DND-41 (cell line): ENCODE measurements at places on chromosomes 2 and 18.

GRCh38 chr2:146323564-146323963 lies 1521.3 kb upstream of the ACVR2A start:
- no peak for DNase-seq

GRCh38 chr2:11123856-11124759 lies 31.2 kb upstream of the SLC66A3 start:
- DNase-seq = peak; percentile 58

DNA sequence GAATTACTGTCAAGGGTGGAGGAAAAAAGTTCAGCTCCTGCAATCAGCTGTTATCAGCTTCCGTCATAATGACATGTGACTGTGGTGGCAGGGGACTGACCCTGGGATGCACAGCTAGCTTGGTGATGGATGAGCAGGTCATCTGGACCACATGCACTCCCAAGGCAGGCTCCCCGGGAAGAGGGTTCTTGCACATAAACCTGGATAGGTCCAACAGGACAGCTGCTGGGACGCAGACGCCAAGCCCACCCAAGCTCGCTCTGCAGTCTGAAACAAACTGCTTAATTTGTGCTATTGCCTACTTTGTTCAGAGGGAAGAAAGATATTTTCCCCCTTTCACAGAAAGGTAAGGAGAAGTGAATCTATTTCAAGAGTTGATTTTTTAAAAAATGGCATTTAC lies 30.2 kb downstream of the FAM178B start:
- no peak for DNase-seq

- DNase-seq = no peak
Observed at GRCh38 chr2:113234721-113235346, 43.9 kb downstream of the PAX8 start.

- DNase-seq = no peak
Observed at GRCh38 chr2:95297639-95298395, 670 bp downstream of the KCNIP3 start.

DNA sequence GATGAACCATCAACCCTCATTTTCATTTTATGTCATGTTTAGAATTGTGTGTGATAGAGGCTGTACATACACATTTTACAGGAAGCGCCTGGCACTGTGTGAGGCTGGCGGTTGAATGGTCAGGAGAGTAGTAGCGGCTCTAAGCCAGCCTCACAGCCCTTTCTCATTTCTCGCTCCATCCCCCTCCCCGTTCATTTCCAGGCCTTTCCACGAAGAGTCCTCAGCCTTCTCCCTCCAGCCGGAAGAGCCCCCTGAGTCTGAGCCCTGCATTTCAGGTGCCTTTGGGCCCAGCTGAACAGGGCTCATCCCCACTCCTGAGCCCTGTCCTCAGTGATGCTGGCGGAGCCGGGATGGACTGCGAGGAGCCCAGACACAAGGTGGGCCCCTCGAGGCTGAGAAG lies 51.8 kb downstream of the STK25 start:
- no peak for DNase-seq

DNA sequence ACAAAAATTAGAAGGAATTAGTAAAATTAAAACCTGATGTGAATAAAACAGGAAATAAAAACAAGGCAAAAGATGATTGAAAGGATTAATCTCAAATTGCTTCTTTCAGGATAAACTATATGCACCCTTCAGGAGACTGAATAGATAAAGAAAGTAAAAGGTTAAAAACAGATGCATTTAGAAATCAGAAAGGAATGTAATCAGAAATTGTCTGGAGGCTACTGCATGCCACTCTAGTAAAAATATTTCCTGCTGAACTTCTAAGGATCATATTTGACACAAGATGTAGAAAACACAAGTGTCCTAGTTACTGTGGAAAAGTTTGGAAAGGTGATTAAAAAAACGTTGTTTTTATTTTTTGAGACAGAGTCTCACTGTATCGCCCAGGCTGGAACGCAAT lies 16.2 kb downstream of the CHCHD5 start:
- DNase-seq = no peak

- DNase-seq = no peak
Observed at GRCh38 chr2:9356261-9356660, 67.1 kb downstream of the ITGB1BP1 start.

- no peak for DNase-seq
Observed at GRCh38 chr2:231821908-231822307, 35.7 kb downstream of the COPS7B start.

DNA sequence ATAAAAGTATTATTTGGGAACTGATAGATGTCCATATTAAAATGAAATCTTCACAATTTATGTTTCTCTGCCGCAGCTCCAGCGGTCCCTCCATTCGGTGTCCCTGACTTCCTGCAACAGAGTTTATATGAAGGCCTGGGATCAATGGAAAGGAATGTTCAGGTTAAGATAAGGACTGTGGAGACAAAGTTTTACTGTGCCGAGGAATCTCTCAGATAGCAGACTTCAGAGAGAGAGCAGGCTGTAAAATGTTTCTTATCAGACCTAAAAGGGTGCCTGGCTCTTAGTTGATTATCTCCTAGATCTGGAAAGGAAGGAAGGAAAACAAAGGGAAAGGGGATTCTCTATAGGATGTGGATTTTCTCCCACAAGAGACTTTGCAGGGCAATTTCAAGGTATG lies 193.7 kb upstream of the PIEZO2 start:
- DNase-seq = no peak

DNA sequence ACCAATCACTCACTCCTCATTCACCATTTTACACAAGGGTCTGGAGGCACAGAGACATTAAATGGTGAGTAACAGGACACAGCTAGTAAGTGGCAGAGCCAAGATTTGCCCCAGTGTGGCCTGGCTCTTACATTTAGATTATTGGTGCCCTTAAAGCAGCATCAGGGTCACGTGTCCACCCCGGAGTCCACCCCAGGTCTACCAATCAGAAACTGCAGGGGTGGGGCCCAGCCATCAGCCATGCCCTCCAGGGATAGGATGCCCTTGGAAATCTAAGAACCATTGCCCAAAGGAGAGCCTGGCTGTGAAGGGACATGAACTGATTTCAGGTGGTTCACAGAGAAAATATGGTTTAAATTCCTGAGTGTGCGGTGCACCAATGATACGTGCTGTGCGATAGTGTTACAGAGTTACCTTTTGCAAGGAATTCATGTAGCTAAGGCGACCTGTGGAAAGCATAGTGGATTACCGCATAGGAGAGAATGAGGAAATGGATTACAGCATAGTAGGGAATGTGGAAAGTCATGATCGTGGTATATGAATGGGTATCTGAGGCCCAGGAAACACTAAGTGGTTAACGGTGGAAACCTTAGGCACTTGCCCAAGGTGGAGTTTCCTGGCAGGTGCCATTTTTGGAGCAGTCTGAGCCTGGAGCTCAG lies 17.8 kb downstream of the IGFBP5 start:
- DNase-seq = no peak

DNA sequence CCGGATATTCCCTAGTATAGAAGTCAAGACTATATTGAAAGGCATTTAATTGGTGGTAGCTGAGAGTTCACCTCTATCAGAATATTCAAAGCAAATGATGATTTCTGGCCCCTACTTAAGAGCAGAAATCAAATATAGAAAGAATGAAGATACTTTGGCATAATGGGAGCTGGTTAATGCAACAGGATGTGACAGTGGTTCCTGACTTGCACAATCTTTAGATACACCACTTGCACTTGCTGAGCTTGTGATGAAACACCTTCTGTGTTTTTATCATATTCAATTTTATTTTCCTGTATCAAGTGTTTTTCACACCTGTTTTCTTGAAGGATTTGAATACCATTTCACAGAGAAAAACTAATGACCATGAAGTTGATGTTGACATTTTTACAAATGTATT lies 124.1 kb upstream of the CDH19 start:
- DNase-seq = no peak

GRCh38 chr2:12771154-12771553 lies 54.4 kb downstream of the TRIB2 start:
- no peak for DNase-seq

- DNase-seq = no peak
Observed at GRCh38 chr18:69220529-69220928, 180.2 kb upstream of the DOK6 start.
